Hippocampal formation (tissue), 2 donors: ENCODE measurements at places on chromosomes 7 and 10.

GRCh38 chr10:123970927-123971286, 79.3 kb upstream of the CPXM2 start:
- no peak for DNase-seq

GRCh38 chr7:36216063-36216684, 63.1 kb downstream of the EEPD1 start:
- DNase-seq: no peak

- DNase-seq: no peak
These were observed 283.8 kb downstream of the C7orf25 start for GRCh38 chr7:42628054-42628453.

GRCh38 chr10:11257440-11258090, 239.9 kb downstream of the CELF2 start:
- DNase-seq: no peak

- no peak for DNase-seq
These were observed 57.3 kb upstream of the CAPZA2 start for GRCh38 chr7:116805100-116805544.

DNA sequence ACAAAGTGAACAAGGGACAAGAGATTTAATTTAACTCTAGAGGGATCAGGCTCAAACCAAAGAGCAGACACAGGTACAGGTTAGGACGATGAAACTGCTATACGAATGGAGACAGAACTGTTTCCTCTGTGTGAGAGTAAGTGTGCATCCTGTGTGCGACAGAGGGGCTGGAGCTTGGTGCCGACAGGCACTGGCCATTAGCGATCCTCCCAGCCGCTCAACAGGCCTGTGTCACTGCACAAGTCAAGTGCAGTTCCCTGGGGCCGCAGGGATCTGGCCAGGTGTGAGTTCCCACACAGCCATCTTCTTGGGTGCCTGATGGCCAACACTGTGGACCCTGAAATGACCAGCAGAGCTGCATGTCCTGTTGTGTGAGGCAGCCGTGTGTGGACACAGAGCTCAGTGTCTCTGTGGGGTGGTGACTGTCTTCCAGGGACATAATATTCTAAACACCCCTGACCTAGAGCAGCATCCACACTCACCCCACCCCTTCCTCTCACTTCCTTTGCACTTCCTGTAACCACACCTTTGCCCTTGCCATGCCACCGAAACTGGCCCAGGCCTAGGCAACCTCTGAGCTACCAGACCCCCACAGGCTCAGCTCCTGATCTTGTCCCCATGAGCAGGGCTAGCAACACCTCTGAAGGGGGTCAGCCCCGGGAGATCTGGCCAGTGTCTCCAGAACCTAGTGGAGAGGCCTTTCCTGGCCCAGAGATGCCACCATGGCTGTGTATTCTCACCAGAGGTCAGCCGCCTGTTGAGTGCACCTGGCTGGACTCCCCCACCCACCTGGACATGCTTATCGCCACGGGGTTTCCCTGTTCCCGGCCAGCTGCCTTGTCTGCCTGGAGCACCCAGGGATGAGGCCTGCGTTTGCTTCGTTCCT, 11.7 kb upstream of the TBRG4 start:
- no peak for DNase-seq

DNA sequence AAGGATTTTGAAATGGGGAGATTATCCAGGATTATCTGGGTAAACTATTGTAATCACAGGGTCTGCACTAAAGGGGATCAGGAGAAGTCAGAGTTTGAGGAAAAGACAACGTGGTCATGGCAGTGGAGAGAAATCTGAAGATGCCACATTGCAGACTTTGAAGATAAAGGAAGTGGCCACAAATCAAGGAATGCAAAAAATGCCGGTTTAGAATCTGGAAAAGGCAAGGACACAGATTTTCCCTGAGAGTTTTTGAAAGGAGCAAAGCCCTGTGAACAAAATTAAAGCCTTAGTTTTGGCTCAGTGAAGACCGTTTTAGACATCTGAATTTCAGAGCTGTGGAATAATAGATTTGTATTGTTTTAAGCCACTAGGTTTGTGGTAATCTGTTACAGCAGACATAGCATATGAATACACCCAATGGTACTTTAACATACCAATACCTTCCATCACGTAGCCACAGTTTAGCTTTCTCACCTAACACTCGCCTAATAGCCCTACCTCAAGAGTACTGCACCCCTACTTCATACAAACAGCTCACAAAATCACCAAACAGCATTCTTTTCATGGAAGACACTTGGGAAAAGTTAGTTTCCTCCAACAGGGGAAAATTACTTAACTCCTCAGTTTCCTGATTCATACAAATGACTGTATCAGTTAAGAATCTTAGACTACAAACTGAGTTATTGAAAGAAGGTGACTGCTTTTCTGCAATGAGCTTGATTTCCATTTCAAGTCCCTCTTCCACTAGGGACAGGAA, 446.5 kb downstream of the INHBA start:
- no peak for DNase-seq

GRCh38 chr7:51308265-51308664, 8.3 kb downstream of the COBL start:
- no peak for DNase-seq

- no peak for DNase-seq
These were observed 389.0 kb upstream of the SORCS1 start for GRCh38 chr10:107553470-107553869.

GRCh38 chr10:23917251-23917840, 291.6 kb upstream of the KIAA1217 start:
- DNase-seq: no peak

DNA sequence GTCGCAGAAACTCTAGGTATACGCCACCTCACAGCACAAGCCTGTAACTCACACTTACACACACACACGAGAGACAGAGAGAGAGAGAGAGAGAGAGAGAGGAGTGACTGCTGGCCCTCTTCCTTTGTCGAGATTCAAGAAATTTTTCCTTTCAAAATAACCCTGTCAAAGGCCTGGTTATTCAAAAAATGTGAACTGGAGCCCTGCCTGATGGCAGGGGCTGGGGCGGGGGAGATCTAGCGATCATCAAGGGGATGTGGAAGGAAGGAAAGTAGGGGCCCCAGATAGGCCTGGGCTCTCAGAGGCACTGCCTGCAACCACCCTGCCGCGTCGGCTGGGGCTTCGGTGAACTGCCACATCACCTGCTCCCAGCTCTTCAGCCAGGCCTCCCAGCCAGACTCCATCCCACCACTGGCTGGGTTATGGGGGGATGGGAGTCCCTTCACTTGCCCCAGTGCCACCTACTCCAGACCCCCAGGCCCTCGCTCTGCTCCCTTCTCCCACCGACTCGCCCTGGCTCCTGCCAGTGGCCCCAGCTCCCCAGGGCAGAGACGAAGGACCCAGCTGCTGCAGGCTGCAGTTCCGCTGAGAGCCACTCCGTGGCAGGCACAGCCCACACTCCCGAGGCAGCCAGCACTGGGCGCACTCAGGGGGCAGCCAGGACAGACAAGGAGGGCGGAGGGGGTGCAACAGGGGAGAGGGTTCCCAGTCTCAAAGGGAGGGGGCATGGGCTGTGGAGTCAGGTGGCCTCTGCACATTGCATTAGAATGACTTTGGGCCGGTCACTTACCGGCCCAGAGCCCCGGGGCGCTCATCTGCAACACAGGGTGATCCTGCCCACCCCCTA, 15.3 kb downstream of the KCNH2 start:
- no peak for DNase-seq

GRCh38 chr10:88121361-88121760, 257.9 kb downstream of the PTEN start:
- DNase-seq: no peak

GRCh38 chr10:71075086-71075758, 137.1 kb upstream of the UNC5B start:
- no peak for DNase-seq

GRCh38 chr7:158975526-158976467, 119.4 kb downstream of the DYNC2I1 start:
- no peak for DNase-seq

GRCh38 chr7:3861386-3861785, 560.3 kb downstream of the SDK1 start:
- DNase-seq: no peak

DNA sequence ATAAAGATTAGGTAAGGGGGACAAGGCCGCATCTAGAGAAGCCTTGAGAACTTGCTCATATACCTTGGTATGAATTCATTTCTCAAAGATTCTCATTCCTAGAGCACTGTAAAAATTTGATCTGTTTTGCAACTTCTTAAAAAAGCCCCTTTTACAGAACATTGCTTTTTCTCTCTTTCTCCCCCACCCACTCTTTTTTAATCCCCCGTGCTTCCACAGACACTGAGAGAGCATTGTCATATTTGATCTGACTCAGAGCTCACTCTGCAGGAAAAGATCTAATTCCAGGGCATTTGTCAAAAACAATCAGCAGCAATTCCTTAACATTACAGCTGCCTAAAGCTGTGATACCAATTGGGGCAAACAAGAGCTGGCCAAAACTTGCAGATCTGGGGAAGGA, 92.0 kb downstream of the ARHGAP22 start:
- DNase-seq: no peak

GRCh38 chr7:157464111-157464970, 127.5 kb downstream of the DNAJB6 start:
- DNase-seq: peak; percentile 50

DNA sequence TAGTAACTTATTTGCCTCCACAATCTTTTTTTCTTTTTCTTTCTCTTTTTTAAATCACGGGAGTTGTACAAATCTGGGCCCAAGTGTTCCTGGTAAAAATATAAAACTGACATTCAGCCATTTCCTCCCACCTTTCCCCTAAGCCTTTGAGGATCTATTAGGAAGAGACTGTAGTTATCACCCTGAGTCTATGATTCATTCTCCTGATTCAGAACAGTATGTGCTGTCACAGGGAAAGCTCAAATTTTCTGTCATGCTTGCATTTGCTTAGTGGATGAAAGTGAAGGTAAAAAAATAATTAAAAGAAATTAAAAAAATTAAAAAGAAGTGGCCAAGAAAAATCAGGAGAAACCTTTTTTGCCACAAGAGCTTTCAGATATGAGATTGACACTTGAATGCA, 71.7 kb downstream of the KIF20B start:
- DNase-seq: no peak

DNA sequence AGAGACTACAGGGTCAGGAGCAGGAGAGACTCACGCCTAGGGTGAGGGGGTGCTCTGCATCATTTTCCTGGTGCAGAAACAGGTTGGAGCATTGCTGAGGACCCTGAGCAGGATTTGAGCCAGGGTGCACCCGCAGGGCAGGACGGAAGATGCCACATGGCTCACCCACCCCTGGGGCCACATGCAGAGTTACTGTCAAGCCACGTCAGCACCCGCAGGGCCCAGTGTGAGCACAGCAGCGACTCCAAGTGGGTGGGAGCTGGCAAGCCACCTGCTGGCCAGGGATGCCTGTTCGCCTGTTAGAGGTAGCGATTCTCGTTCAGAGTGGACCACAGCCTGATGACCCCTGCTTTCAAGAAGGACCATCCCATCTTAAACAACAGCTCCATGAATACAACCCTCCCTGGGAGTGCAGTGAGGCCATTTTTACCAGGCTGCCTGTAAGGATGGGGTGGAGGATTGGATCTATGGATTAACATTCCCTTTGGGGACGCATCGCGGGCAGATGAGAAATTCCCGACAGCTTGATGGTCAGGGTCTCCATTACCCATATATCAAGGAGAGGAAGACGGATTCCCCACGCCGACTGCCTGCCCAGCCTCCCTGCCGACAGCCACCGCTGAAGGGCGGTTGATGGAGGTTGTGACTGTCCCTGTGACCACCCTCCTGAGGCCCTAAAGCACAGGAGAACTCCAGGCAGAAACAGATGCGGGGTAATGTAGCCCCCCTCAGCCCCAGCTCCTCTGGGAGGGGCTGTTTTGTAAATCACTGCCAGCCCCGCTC, 101.1 kb upstream of the RET start:
- DNase-seq: no peak

- no peak for DNase-seq
These were observed 107.2 kb upstream of the INHBA start for GRCh38 chr7:41809940-41810576.

DNA sequence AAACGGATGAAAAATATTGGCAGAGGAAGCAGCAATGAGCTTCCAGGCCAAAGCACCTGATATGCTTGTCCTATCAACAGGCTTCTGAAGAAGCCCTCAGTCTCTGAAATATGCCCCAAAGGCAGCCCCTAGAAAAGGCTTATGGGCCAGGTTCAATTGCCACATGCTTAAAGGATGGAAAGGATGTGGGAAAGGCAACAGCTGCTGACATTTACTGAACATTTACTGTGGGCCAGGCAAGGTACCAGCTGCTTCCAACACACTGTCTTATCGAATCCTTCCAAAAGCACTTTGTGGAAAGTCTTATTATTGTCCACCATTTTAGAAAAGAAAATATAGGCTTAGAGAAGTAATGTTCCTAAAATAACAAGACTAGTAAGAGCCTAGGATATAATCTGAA, 56.5 kb downstream of the DOCK4 start:
- DNase-seq: no peak

DNA sequence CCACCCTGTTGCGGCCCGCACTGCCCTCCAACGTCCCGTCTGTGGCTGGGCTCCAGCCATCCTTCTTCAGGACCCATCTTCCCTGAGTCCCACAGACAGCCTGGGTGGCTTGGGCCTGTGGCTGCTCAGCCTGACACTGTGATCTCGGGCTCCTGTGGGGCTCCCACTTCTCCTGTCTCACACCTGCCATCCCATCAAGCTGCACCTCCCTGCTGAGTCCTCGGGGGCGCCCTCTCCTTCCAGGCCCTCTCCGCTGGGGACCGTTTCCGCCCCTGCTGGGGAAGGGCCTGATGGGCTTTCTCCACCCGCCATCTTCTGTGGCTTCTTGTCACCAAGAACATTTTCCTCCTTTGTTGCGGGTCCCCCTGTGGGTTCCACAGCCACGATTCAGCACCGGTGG, 173.8 kb upstream of the PPP2R2D start:
- no peak for DNase-seq

DNA sequence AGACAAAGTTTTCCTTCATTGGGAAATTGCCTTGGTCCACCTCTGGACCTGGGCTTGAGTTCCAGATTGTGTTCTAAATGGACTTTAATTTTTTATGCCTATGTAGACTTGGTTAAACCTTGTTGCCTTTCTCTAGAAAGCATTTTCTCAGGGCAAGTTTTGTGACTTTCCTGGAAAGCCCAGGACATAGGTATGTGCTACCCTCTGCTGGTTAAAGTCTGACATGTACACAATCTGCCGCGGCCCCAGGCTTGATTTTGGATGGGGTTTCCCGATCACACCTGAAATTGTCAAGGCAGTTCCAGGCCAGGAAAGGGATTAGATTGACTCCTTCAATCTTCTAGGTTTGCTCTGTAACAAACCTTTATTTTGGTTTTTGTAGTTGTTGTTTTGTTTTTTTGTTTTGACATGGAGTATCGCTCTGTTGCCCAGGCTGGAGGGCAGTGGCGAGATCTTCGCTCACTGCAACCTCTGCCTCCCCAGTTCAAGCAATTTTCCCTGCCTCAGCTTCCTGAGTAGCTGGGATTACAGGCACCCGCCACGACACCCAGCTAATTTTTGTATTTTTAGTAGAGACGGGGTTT, 14.1 kb upstream of the AKR1B10 start:
- no peak for DNase-seq

GRCh38 chr10:28949005-28950004, 272.0 kb downstream of the BAMBI start:
- DNase-seq: no peak

DNA sequence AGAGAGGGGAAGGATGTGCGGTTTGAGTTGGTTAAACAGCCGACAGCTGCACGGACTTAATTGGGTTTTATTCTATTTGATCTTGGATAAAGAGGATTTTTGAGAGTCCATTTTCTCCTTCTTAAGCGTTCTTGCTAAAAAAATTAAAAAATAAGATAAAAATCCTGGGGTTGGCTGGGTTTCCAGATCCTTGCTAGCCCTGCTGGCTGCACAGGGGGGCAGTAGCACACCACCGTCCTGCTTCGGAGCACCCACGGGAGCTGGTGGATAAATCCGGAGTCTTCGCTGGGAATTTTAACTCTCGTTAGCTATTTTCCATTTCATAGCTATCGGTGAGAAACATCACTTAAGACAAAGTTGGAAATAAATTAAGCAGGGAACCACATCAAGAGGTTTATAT, 792.0 kb downstream of the TYW1 start:
- no peak for DNase-seq
